Hematopoietic multipotent progenitor cell treated with erythropoietin and hydrocortisone succinate and interleukin-3 and kit ligand, for 4 days (in vitro differentiated cells): ENCODE measurements at places on chromosomes 2 and 18.

DNA sequence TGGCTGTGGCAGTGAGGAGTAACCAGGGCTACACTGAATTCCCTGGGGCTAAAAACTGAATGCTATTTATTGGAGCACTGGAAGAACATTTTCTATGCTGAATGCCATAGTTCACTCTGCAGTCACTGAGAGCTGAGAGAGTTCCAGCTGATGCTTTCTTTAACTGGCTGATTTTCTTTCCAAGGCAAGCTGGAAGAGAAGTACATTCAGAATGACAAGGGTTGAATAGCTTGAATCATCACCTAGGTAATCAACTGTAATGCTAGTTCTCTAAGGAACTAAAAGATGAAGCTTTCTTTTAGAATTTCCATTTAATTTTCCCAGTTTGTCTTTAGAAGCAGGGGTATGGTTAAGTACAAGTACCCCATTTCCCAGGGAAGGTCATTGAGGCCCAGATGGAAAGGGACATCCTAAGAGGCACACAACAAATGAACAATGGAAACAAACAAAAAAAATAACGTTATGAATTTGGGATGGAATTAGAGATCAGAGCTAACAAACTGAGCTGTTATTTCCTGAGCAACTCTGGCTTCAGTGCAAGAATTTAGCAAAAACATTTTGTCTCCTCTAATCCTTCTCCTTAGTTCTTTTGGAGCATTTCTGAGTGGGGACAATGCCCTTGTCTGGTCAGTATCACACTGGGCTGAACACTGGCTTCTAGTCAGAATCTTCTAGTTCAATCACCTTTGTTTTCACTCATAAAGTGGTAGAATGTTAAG, 132.8 kb upstream of the REG3A start:
- no peak for DNase-seq

- no peak for DNase-seq
These were observed 56.0 kb downstream of the HAUS1 start for GRCh38 chr18:46160050-46160798.

- no peak for DNase-seq
These were observed 90.2 kb upstream of the DNAJC10 start for GRCh38 chr2:182625814-182626213.

- DNase-seq: peak; percentile 95
These were observed 164.0 kb upstream of the MYO3B start for GRCh38 chr2:170013802-170014551.

DNA sequence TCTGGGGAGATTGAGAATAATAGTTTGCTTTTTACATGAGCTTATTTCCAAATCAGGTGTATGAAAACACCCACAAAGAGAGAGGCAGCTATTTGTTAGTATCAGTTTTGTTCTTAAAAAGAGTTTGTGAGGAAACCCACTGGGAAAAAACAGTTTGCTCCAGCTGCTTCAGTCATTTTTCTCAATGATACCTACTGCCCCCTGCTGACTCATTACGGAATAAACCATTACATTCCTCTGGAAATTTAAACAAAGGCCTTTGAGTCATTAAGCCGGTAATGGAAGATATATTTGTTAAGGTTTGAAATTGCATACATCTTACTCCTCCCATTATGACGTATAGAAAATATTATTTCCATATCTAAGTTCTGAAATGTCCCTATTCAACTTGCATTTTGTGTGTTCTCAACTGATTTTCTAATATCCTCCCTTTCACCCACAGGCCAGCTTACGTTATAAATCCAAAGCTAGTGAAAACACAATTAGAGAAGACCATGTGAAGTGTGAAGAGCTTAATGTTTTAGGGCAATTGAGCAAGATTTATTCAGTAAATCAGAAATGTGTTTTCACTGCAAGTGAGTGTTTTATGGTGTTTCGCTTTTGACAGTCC, 761.6 kb downstream of the DSC3 start:
- DNase-seq: peak; percentile 64

DNA sequence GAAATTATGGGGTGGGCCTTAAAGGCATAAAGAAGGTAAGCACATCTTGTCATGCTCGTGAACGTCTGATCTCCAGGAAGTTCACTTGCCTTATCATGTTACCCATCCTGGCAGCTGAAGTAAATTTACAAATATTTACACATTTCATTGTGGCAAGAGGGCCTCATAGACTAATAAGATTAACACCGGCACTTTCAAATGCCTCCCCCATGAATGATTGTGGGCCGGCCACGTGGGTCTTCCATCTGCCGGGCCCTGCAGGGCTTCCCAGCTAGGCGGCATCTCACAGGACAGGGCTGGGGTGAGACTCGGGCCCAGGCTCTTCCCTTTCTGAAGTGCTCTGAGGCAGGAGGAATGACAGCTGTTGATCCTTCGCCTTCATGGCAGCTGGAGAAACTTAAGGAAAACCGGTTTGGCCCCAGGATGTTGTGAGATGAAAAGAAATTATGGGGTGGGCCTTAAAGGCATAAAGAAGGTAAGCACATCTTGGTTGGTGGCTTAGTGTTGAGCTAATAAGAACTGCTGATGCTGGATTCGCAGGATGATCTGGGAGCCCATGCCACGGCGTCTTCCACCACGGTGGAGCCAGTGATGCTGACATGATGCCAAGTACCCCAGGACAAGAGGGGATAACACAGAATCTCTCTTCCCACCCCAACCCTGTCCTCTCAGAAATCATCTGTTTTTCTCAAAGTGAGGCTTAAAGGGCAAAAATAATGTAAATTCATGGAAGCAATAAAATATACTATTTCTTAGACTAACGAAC, 176.3 kb downstream of the SEPTIN10 start:
- no peak for DNase-seq

GRCh38 chr2:127638361-127639110, 7.4 kb upstream of the GPR17 start:
- peak; percentile 27 for DNase-seq

DNA sequence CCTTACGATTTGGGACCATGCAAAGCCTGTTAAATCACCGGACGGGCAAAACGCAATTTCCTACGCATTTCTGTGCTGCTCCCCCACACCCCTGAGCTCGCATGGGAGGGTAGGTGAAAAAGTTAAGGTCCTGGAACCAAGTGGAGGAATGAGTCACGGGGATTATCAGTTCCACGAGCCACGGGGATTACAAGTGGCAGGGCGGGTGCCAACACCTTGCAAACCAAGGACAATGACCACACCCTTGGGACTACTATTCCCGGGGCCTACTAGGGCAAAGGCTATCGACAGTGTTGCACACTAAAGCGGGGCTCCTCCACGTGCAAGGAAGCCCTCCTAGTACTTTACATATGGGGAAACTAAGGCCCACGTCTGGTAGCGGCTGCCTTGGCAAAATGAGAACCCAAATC, 447 bp downstream of the RETSAT start:
- DNase-seq: peak; percentile 37

- no peak for DNase-seq
These were observed 92.3 kb downstream of the MYT1L start for GRCh38 chr2:2238726-2239269.

DNA sequence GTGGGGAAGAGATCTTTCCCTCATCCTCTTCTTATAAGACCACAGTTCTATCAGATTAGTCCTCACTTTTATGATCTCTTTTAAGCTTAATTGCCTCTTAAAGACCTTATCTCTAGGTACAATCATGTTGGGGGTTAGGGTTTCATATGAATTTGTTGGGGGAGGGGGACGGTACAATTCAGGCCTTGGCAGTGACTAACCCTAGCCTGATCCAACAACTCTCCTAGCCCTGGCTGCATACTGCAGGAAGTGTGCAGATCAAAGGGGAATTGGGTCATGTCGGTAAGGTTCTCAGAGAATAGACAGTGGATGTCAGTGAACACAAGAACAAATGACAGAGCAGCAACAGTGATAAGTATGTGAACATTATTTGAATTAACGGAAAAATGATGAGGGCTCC, 16.4 kb downstream of the CAPN13 start:
- no peak for DNase-seq

- no peak for DNase-seq
These were observed 124.5 kb upstream of the CCDC150 start for GRCh38 chr2:196515051-196515450.

- no peak for DNase-seq
These were observed 40.6 kb downstream of the PDCL3 start for GRCh38 chr2:100603414-100603813.

GRCh38 chr2:179442206-179442605, 177.6 kb upstream of the SESTD1 start:
- peak; percentile 7 for DNase-seq

DNA sequence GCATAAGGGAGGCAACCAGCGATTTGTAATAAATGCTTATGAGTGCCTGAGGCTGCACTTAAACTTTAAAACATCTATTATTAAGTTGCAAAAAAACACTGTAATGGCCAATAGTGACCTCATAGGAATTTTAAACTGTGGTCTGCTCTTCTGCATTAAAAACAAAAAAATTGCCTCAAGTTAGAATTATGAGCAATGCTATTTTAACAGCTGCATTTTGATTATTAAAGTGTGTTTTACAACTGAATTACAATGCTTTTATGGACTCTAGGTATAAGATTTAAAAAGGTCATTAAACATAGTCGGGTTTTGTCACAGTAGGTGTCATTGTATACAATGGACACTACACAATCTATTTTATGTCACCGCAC, 528.7 kb upstream of the FANCL start:
- DNase-seq: no peak

DNA sequence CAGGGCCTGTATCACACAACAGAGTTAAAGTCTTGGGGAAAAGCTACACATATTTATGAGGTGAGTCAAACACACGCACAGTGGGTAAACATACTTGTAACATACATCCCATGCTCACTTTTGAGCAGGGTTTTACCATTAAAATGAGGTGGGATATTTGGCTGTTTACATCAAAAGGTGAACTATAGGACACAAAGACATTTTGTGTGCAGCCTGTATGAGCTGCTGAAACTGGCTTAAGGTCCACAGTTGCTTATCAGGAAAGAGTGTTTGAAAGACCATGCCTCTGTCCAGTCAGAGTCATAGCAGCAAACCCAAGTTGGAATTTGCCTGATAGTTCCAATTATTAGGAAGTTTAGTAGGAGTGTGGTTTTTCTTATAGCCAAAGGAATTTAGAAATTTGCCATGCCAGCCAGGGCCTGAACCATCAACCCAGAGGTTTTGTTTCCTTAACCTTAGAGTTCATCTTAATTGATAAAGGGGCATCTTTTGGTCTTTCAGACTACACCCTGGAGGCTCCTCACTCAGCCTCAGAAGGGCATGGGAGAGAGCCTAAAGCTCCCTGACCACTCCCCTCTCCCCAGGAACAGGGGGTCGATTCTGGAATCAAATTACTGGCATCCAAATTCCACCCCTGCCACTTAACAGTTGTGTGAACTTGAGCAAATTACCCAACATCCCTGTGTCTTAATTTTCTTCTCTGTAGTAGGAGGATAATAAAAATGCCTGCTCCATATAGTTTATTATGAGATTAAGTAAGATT, 29.9 kb upstream of the L3MBTL4 start:
- no peak for DNase-seq

DNA sequence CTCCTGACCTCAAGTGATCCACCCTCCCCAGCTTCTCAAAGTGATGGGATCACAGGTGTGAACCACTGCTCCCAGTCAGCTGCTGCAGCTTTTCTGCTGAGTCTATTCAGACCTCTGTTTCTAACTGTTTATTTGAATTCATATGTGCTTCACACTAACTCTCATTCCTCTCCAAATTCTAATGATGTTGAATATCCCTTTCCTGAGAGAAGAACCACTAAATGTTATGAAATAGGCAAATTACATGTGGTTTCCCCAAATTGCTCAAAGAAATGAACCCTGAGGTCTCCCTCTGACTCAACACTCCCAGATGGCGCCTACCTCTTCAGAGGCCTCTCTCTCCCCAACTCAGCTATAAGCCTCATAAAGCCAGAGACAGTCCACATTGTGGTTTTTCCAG, 98.6 kb downstream of the IRS1 start:
- peak; percentile 42 for DNase-seq

- peak; percentile 42 for DNase-seq
These were observed 27.0 kb downstream of the DNMT3A start for GRCh38 chr2:25314514-25315315.

DNA sequence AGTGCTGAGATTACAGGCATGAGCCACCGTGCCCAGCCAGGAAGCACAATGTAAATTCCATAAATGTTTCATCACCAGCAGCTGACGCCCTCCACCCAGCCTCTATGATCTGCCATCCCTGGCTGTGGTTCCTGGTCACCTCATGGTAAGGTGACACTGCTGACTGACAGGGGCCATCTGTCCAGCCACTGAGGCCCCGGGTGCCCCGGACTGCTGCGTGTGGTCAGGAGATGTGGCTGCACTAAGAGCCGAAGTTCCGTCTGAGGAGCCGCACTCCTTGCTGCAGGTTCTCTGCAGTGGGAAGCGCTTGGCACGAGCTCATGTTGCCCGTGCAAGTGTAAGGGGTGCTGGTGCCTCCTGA, 10.9 kb downstream of the NTSR2 start:
- DNase-seq: no peak

- DNase-seq: peak; percentile 68
These were observed 21.7 kb downstream of the KIAA1328 start for GRCh38 chr18:36850527-36851201.

DNA sequence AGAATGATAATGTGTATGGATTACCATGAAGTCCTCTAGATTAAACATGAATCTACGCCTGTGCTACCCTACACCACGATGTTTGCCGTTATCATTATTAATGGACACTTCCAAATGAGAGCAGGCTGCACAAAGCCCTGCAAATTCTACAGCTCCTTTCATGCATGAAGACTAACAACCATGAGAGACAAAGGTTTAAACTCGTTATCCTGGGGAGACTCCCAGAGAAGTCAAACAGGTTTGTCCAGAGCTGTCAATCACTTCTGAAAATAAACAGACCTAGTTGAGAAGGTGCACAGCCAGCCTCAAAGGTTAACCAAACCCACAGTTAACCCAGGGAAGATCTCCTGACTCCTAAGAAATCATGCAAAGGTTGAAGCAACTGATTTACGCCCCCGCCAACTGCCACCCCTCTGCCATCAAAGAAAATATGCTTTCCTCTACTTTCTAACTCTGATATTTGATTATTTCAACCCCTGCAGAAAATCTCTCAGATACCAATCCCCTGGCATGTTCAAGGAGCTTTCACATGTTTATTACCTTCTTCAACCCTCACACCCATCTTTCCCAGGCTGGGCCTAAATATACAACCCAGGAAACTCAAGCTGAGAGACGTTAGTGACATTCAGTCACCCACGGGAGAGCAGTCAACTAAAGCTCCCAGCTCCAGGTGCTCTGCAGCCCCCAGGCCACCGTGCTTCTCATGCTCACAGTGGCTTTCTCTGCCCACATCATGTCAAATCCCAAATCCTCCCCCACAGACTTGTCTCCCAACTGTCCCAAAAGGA, 35.9 kb downstream of the MYO5B start:
- no peak for DNase-seq

- no peak for DNase-seq
These were observed 323.4 kb downstream of the BCL11A start for GRCh38 chr2:60230037-60230436.

- DNase-seq: no peak
These were observed 433.7 kb upstream of the SPRED2 start for GRCh38 chr2:65866148-65866547.

DNA sequence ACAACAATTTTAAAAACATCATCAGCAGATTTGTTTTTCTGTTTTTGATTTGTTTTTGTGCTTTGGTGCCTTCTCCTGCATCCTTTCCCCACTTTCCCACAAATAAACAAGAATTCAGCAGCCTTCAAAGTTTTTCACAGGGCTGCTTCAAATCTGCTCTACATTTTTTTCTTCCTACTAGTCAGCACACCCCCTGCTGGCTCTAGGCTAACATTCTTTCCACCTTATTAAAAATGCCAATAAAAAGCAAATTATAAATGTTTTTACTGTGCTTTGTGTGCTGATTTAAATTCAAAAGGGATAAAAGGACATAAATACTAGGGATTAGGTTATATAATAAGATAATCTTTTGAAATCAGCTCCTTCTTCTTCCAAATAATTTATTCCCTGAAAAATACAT, 6.2 kb upstream of the CNTNAP5 start:
- DNase-seq: peak; percentile 53
